ENCODE measurements at places on chromosomes 3 and 15. TPM values are rescaled to one million over a fixed set of nuclear protein-coding genes. Genes with fewer than 3 reads are reported as not detected.

Gene MRPL46
- 32.2 TPM for polyA plus RNA-seq

Gene GHSR
- not detected for polyA plus RNA-seq

Gene TRMT10C
- polyA plus RNA-seq, result 41.2 TPM

Gene TXNRD3
- polyA plus RNA-seq, result 20.0 TPM

Gene CAPN3
- polyA plus RNA-seq, result 21.0 TPM

Gene LRRC31
- polyA plus RNA-seq, result 0.27 TPM

Gene KLHL6
- 1.2 TPM for polyA plus RNA-seq

Gene RNF168
- polyA plus RNA-seq, result 14.5 TPM

Gene OSTN
- 13.2 TPM for polyA plus RNA-seq

Gene DCLK3
- 0.97 TPM for polyA plus RNA-seq

Gene LNP1
- 10.1 TPM for polyA plus RNA-seq

Data from right renal pelvis (tissue), 4 donors.